ENCODE measurements at places on chromosomes 13 and 19.

DNA sequence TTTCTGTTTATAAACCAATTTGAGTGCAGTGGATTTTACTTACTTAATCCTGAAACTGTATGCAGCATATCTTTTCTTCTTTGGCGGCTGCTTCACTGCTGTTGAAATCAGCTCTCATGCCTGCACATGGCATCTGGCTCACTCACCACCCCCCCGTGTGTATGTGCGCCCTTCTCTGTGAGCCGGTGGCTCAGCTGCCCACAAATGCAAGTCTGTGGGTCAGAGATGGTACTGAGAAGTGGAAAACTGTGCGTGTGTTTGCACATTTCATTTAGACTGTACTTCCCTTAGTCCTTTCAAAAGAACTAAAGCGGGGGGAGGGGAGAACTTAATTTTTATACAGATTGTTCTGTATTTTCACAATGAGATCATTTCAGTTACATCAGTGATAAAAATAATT lies 307.6 kb downstream of the SHISA2 start:
- DNase-seq = no peak

DNA sequence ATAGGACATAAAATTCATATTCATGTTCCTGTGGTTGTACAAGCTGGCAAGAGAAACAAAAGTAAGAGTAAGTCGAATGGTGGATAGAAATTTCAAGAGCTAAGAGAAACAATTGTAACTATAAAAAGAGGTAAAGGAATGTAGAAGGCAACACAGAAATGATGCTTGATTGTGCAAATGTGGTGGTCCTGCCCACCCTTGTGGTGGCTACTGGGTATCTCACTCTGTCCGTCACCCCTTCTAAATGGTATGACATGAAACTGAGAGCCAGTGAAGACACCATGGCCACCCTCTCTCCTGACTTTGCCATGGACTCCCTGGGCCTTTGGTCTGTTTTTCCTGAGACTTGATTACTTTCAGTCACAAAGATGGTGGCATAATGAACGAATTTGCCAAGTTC lies 925.9 kb upstream of the SLITRK6 start:
- DNase-seq = no peak

DNA sequence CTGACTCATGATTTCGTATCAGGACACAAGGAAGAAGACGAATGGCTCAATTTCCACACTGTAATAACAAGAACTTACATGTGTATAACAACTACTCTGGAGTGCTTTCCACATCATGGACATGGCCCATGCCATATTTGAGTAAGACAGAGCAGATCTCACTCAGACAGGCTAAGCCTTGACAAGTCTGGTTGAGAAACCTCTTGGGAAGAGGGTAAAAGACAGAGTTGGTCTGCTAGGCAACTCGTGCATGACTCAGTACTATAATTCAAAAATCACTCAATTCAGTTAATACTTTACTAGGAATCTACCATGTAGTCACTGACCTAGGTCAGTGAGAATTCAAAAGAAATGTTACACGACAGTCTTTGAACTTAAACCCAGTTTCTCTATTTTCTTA lies 5.7 kb upstream of the THSD1 start:
- DNase-seq = no peak

DNA sequence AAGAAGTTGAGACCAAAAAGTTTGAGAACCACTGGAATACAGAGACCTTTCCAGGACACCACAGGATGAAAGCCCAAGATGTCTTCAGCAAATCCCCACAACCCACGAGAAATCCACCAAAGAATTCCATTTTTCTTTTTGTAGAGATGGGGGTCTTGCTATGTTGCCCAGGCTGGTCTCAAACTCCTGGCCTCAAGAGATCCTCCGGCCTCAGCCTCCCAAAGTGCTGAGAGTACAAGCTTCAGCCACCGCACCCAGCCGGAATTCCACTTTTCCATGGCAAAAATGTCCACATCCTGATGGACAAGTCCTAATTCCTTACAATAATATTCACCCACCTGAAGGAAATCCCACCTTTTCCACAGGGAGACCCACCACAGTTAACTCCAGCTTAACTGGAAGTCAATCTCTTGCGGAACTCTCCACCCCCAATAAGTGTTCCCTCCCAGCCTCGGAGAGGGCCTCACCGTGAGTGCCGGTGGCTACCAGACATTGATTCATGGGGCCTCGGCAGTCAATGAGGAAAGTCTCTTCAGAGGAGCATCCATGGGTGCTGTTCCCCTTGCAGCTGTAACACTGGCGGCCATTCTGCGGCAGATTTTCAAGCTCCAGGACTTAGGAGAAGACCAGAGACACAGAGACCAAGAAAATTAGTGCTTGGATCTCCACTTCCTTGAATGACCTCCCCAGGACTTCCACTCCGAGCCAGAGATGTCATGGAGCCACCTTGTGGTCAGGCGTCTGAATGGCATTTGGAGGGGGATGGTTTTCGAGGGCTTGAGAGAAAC lies 12.3 kb upstream of the CADM4 start:
- peak; percentile 71 for DNase-seq

- peak; percentile 54 for DNase-seq
These were observed 260.8 kb upstream of the TSHZ3 start for GRCh38 chr19:31610018-31610417.

Data from A172 (cell line).